Metanephros (tissue), 2 donors: ENCODE measurements at places on chromosomes 5 and 9. TPM values are rescaled to one million over a fixed set of nuclear protein-coding genes. Genes with fewer than 3 reads are reported as not detected.

The ZNF483 gene
- total RNA-seq, result 14.8 TPM

The TERT gene
- 0.47 TPM for total RNA-seq

The CREB3 gene
- 25.6 TPM for total RNA-seq

The SMIM33 gene
- not detected for total RNA-seq
